Dermis blood vessel endothelial cell (primary cell): ENCODE measurements at places on chromosomes 2 and 18.

DNA sequence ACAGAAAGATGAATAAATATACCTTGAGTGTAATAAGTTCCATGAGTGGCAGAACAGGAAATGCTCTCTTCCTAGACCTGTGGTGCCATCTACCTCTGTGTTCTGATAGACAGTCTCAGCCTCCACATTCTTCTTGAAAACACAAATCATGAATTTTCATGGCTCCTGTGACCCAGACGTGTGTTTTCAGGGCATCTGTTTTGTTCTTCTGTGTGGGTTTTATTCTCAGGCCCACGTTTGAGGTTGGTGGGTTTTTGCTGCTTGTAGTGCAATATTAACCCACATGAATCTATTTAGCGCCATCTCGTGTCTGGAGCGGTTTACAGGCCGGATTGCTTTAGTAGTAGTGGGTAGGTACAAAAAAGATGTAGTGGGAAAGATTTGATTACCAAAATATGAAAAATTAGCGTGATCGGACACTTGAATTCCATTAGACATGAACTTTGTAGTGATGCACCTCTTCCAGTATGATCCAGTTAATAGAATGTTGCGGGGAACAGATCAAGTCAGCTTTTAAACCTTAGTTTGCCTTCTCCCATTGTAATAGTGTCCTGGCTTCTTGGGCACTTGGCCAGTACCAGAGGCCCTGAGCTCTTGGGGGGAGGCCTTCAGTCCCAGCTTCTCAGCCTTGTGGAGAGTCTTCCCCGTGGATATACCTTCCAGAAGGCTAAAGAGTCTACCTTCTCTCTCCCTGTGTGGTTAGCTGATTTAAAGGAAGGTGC is 256.5 kb downstream of the TPGS2 start:
- DNase-seq, result peak; percentile 59

- DNase-seq, result no peak
Measured at GRCh38 chr2:65046633-65047407, 9.4 kb upstream of the CEP68 start.

DNA sequence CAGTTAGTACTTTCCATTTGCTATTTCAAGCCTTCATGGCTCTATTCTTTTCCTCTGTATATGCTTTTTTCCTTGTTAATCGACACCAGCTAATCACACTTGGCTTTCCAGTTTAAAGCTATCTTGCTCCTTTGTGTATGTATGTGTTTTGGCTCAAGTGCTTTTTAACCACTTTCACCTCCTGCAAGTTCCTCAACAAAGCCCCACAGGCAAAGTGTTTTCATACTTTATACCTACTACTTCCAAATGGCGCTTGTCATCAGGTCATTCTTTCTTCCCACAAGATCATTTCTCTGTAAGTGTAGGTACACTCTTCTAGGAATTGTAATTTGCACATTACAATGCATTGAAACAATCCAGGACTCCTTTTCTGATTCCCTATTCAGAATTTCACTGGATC is 64.0 kb upstream of the FIGN start:
- no peak for DNase-seq

- no peak for DNase-seq
Measured at GRCh38 chr2:231113489-231113888, 11.4 kb downstream of the HTR2B start.

GRCh38 chr2:120568975-120569268 is 166.7 kb upstream of the GLI2 start:
- DNase-seq, result no peak

DNA sequence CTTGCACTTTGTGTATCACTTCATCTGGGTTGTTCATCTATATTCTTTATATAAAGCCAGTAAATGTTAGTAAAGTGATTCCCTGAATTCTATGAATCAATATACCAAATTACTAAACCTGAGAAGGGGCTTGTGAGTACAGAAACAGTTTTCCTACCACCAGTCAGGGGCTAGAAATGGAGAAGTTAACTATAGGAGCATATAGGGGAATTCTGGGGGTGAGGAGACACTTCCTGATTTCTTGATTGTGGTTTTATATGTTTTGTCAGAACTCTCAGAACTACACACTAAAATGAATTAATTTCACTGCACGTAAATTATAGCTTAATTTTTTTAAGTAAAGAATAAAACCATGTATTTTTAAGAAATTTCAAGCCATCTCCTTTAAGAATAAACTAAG is 93.7 kb downstream of the SESTD1 start:
- no peak for DNase-seq

DNA sequence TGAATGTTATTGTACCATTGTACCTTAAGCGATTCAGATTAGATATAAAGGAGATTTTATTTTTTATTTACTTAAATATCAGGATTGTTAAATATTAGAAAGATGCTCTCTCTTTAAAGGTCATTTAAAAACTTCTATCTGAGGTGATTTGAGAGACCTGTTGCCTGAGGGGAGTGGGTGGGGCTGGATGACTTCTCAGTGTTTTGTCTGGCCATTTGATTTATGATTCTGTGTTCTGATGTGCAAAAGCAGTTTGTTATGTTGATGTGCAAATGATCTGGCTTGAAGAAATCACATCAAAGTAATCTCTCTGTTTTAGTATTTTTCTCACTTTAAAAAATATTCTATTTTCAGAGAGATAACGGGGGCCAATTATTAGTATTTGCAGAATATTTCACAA is 370.8 kb downstream of the NUP35 start:
- no peak for DNase-seq

DNA sequence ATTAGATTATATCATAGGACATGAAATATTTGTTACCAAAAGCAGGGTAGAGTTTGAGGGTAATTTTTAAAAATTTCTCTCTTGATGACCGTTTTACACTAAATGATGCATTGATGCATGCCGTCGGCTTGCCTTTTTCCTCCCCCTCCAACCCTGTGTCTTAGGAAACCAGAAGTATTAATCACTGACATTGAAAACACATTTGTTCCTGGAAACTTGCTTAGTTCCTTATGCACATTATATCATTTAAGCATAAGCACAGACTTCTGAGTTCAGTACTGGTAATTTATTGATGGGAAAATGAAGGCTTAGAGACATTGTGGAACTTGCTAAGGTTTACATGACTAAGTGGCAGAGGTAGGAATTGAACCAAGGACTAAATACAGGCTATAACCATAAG is 206.3 kb upstream of the SPHKAP start:
- DNase-seq, result no peak

DNA sequence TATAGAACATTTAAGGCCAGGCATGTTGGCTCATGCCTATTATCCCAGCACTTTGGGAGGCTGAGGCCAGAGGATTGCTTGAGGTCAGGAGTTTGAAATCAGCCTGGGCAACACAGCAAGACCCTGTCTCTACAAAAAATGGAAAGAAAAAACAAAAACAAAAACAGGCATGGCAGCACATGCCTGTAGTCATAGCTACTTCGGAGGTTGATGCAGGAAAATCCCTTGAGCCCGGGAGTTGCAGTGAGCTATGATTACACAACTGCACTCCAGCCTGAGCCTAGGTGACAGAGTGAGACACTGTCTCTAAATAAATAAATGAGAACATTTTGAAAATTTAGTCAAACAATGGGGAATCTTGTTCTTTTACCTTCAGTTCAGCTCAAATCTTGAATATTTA is 12.1 kb upstream of the YES1 start:
- DNase-seq, result no peak

- no peak for DNase-seq
Measured at GRCh38 chr2:25411753-25412152, 70.0 kb upstream of the DNMT3A start.

GRCh38 chr2:198775737-198776136 is 682.0 kb downstream of the SATB2 start:
- DNase-seq, result no peak

DNA sequence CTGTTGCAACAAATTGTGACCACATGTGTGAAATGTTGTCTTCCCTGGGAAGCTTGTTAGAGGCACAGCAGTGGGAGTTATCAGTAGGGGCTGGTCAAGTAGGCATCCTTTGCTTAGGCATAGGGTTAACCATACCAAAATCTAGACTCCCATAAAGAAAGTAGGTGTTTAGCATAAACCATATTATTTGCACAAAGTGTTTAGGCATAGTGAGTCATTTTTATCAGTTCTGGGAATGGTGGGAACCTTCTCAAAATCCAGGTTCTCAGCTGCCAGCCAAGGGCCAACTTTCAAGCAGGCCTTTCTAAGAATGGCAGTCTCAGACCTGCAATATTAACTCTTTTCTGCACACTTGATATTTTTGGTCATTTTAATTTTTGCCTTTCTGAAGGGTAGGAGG is 88.5 kb downstream of the RAB3GAP1 start:
- DNase-seq, result no peak

GRCh38 chr2:31383471-31384153 is 30.9 kb downstream of the XDH start:
- DNase-seq, result no peak

GRCh38 chr2:124626993-124627392 is 601.9 kb downstream of the CNTNAP5 start:
- DNase-seq, result no peak

GRCh38 chr18:22504251-22505030 is 86.7 kb upstream of the CTAGE1 start:
- DNase-seq, result no peak

GRCh38 chr2:95049961-95050360 is 24.5 kb downstream of the MAL start:
- no peak for DNase-seq

DNA sequence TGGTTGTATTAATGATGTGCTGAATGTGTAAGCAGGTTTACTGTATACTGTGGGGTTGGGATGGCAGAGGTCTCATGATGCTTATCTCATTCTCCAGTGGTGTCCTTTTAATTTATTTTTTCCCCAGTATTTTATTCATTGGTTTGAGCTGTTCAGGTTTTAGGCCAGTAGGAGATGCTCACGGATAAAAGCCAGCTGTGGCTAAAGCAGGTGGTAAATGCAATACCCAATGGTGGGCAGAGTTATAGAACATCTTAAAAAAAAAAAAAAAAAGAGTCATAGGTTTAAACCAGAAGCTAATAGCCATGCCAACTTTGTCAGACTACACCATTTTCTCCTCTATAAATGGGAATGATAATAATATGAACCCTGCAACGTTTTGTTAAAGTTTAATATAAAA is 57.8 kb upstream of the NEUROD1 start:
- DNase-seq, result peak; percentile 49

DNA sequence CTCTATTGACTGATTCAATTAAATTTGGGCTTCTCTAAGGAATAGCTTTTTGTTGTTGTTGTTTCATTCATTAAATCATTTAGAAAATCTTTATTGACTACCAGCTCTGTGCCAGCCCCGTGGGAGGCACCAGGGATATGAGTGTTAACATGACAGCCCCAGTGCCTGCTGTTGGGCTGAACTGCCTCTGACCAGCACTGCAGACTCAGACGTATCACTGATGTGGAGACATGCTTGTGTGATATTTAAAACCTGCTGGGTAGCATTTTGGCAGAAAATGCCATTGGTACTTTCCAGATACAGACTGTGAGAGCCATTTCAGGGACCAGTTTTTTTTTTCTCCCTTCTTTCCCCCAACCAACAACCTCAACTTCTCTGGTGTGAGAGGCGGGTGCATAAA is 38.6 kb upstream of the KCNF1 start:
- no peak for DNase-seq

- no peak for DNase-seq
Measured at GRCh38 chr2:197205585-197206215, 104.9 kb downstream of the ANKRD44 start.

- no peak for DNase-seq
Measured at GRCh38 chr2:160884056-160884455, 276.2 kb upstream of the TANK start.

DNA sequence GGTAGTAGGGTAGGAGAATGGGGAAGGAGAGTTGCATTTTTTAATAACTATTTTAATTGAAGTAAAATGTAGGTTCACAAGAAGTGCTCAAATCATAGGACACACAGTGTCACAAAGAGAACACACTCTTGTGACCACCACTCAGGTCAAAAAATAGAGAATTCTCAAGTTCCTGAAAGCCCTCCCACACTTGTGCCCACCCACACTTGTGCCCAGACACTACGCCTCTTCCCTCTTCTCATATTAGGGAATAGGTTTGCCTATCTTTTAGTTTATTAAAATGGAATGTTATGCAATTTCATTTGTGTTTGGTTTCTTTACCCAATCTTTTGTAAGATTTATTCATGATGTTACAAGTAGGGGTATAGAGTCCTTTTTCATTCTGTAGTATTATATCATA is 67.2 kb downstream of the UGGT1 start:
- no peak for DNase-seq

DNA sequence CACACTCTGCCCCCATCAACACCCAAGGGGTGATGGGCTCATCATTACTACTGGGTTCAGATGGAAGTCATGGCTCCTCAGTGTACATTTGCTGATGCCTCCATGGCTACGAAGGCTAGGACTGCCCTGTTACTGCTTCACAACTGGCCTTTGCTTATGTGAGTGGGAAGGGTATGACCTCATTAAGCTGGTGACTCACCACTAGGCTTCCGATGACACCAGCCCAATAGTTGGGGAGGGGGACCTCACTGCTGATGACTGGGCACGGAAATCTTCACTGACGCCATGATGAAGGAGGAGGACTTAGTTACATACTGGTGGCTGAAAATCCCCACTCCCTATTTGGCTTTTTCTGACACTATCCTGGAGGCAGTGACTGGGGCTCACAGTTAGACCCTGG is 263.2 kb downstream of the CMPK2 start:
- no peak for DNase-seq

- no peak for DNase-seq
Measured at GRCh38 chr2:216224388-216224787, 115.2 kb downstream of the XRCC5 start.

DNA sequence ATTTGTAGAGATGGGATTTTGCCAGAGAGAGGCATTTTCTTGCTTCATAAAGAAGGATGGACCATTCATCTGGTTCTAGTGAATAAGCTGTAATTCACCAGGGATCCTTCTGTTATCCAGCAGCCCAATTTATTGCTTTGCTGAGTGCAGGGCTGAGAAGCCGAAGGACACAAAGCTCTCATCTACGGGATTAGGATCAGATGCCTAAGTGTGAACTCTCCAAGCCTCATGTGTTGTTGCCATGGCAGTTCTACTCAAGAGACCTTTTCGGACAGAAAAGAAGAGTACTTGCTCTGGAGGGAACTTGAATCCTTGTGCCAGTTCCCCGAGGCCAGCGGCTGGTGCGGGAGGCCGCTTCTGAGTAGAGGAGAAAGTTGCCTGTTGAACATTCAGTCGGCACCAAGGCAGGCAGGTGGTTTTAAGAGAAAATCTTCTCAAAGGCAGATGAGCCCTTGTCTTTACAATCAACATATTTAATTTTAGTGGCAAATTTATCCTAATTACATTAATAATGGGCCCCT is 38.4 kb upstream of the MBP start:
- DNase-seq, result no peak
